Thoracic aorta (tissue), 2 donors: ENCODE measurements at places on chromosomes 2 and 18.

DNA sequence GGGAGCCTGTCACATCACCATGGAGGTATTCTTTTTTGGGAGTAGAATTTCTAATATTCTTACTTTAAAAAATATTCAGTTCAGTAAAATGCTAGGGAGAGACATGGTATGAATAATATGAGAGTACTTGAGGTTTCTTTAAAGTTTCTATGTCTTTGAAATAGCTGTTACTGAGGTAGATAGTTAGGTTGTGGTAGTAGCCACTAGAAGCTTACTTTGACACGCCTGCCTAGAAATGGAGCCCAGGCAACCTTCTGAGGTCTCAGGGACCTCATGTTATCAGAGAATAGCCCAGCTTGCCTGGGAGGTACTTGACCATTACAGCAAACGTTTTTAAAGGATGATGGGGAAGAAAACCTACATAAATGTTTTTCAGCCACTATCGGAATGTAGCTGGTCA lies 131.2 kb downstream of the AGPS start:
- DNase-seq: no peak

DNA sequence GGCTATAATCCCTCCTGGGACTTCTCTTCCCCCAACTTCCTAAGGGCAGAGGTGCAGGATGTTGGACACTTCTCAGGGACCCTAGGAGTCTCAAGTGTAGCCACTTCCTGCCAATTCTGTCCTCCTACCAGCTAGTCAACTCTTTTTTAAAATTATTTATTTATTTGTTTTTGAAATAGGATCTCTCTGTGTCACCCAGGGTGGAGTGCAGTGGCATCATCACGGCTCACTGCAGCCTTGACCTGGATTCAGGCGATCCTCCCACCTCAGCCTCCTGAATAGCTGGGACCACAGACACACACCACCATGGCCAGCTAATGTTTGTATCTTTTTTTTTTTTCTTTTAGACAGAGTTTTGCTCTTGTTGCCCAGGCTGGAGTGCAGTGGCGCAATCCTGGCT lies 11.5 kb downstream of the SFTPB start:
- no peak for DNase-seq

GRCh38 chr2:211512806-211513205 lies 956.4 kb downstream of the CPS1 start:
- no peak for DNase-seq

- DNase-seq: no peak
These were observed 26.6 kb upstream of the NEMP2 start for GRCh38 chr2:190561094-190561493.

DNA sequence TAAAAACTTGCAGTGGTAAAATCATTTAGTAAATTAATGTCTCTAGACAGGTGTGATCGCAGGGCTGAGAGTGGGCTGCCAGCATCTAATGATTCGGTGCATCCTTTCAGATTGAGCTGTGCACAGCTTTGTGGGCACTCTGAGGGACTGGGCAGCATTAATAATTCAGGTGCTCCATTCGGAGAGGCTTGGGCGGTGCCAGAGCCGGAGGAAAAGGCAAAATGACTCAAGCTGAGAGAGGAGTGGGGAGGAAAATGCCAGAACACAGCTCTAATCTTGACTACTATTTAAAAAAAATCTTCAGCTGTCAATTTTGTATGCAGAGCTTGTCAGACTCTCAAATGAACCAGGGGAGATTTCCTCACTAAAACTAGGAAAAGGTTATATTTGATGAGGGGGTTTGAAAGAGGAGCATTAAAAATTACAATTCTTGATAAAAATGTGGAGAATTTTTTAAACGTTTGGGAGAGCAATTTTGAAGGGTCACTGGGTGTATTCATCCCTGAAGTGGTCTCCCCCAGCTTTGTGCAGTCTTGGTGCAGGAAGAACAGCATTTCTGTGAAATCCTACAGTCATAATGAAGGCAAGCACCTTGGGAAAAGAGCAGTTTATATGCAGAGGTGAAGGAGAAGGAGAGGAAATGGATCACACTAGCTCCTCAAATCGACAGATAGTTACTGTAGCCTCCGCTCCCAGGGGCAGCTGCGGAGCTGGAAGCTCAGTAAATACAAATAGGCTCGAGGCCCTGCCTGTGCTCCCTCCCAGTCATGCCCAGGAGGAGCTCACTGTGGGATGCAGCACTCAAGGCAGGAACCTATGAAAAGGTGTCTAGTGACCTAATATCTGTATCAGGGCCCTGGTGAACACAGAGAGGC lies 535.4 kb upstream of the RAB6C start:
- DNase-seq: no peak

DNA sequence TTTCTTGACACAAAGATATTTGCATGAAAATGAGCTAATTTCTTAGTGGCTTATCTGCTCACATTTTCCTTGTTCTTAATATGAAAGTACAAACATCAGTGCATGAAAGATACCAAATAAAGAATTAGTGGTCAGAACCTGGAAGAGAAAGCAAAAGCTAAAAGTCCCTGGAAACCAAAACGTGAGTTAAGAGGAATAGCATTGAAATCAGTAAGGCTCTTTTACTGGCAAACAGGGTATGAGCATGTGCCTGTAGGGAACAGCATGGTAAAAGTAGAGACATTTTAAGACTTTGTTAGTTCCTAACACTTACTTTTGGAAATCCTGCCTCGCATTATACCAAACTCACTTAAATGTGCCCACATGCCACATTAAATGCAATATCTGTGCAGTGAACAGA lies 31.9 kb upstream of the CWC22 start:
- no peak for DNase-seq

GRCh38 chr18:58484989-58485981 lies 143.6 kb downstream of the ALPK2 start:
- DNase-seq: no peak

GRCh38 chr2:25955869-25956535 lies 26.3 kb downstream of the KIF3C start:
- DNase-seq: no peak

DNA sequence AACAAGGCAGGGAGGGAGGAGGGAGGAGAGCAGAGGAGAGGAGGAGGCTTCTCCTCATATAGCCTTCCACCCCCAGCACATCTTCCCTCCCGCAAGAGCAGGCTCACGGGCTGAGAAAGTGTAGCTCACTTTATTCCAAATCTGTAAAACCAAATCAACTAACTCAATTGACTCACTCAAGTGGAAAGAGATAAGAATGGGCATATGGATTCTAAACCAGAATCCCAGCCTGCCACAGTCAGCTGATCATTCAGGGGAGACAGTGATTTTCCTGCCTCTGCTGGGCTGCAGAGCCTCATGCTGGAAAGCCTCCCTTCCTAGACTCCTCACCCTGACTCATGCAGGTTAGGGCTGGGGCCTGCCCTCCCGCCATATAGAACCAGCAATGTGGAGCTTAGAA lies 4.2 kb upstream of the TWSG1 start:
- no peak for DNase-seq

GRCh38 chr2:118865106-118865505 lies 17.7 kb upstream of the EN1 start:
- DNase-seq: no peak

- no peak for DNase-seq
These were observed 22.5 kb downstream of the FAM210A start for GRCh38 chr18:13703899-13704298.

DNA sequence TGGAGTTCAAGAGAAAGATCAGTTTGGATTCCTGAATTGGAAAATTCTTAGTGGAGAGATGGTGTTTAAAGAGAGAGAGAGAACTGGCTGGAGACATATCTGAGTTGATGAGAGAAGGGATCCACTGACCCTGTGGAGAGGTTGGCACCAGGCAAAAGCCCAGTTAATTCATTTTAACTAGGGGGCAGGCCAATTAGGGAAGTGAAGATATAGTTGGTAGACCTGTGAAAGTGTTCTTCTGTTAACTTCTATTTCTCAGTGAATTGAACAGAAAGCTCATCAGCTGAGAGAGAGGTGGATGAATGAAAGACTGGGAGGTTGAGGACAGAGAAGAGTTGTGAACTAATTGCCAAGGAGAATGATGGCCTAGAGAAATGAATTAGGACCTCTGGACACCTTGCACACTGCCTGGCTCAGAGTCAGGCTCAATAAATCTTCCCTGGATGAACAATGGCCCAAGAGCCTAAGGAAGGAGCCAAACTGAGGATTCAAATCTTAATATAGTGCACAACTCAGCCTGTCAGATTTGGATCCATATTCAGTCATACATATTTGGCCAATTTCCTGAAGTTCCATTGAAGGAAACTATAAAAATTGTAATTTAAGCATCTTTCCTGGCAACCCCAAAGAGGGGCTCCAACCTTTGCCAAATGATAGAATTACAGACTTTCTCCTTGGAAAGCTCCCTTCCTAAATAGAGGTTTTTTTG lies 82.2 kb upstream of the RMDN2 start:
- DNase-seq: no peak
